ENCODE measurements at places on chromosomes 13 and 19. TPM values are rescaled to one million over a fixed set of nuclear protein-coding genes. Genes with fewer than 3 reads are reported as not detected.

- DNase-seq = no peak
Observed at GRCh38 chr13:49652355-49653305, 24.3 kb downstream of the ARL11 start.

DNA sequence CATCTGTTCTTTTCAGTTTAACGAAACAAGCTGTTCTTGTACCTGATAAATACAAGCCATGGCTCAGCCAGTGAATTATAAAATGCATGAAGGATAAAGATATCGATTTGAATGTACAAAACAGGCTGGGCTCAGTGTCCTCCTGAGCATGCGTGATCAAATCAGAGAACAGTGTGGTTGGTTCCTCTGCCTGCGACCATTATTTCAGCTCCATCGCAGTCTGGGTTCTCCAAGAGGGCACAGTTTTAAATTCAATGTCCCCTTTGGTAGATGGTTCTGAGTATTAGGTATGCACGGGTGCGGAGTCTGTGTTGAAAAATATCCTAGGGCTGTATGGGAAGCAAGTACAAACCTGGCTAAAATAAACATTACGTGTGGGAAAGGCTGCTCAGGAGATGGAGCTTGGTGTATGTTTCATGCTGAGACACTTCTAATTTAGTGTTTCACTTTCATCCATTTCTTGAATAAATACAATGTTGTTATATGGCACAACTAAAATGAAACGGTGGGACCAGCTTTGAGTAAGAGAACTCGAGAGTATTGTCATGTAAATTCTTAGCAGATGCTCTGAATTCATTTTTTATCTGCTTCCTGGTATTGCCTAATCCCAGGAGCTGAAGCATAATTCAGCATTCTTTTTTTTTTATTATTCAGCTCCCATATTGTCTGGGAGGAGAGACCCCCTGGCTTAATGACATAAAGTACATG lies 458.7 kb downstream of the MYO16 start:
- DNase-seq = no peak

GRCh38 chr13:25080773-25081172 lies 15.2 kb upstream of the PABPC3 start:
- DNase-seq = no peak

DNA sequence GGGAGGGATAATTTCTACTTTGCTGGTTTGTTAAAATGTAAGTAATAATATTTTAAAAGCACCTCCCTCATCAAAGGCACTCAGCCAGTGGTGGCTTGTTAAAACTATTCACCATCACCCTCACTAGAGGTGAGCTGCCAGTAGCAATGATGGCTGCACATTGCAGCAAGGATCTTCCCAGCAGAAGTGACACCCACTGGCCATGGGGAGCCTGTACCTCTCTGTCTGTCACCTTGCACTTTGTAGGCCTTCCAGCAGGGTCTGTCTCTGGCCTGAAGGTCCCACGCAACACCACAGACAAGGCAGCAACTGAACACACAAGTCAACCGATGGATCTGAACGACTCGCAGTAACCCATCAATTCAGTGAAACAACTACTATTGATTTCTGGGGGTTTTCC lies 47.3 kb upstream of the C13orf42 start:
- DNase-seq = no peak

DNA sequence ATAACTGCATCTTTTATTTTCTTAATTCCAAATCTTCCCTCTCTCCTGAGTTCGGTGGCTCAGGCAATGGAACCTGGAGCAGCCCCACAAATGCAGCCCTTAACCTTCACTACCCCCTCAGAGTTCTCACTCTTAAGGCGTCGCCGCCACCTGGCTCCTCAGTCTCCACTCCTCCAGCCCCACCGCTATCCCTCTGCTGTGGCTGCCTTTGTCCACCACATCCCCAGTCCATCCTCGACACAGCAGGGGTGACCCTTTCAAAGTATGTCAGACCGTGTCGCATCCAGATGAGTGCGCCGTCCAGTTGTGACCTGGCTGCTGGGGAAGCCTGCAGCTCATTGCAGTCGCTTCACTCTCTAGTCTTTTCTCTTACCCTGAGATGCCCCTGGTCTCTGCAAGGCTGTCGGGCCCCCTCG lies 1.0 kb downstream of the SPPL2B start:
- DNase-seq = no peak

DNA sequence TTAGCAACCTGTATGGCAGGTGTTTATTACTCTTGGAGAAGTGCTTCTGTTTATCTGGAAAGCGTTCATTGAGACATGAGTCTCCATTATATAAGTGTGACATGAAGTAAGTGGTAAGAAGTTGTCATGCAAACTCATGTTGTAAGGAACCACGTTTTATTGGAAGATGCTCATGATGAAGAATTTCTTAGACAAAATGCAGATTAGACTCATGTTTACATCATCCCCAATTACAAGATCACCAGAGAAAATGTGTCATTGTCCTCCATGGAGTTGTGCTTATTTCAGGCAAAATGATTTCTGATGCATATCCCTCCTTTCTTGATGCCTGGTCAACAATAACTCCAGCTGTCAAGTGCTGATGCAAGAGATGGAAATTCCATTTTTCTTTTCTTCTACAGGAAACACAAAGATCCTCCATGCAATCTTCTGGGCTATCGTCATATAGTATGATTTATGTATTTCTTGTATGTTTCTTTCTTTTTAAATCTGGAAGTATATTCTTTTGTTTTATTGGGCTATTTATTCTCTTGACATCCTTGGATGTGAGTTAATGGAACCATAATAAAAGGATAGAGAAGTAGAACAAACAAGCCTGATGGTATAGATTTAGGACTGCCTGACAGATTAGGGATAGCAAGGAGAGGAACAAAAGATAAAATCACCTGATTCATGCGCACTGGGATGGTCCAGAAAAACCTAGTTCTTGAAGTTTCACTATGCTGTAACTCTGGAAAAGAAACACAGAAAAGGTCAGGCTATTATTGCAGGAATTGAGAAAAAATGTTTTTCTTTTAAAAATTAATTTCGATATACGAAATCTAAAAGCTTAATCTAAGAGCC lies 50.7 kb upstream of the DIAPH3 start:
- DNase-seq = no peak

GRCh38 chr19:13958043-13958442 lies 5.7 kb downstream of the DCAF15 start:
- DNase-seq = no peak

DNA sequence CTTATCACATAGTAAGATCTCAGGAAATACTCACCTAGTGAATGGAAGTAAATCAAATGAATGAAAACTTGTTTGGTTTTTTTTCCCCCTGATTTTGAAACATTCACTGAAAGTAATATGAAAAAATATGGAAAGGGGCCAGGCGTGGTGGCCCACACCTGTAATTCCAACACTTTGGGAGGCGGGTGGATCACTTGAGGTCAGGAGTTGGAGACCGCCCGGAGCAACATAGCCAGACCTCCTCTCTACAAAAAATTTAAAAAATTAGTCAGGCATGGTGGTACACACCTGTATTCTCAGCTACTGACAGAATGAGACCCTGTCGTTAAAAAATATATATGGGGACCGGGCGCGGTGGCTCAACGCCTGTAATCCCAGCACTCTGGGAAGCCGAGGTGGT lies 149.6 kb downstream of the SIPA1L3 start:
- DNase-seq = no peak

- DNase-seq = no peak
Observed at GRCh38 chr19:6737873-6738786, 750 bp upstream of the GPR108 start.

- no peak for DNase-seq
Observed at GRCh38 chr13:39561971-39562370, 41.0 kb downstream of the LHFPL6 start.

DNA sequence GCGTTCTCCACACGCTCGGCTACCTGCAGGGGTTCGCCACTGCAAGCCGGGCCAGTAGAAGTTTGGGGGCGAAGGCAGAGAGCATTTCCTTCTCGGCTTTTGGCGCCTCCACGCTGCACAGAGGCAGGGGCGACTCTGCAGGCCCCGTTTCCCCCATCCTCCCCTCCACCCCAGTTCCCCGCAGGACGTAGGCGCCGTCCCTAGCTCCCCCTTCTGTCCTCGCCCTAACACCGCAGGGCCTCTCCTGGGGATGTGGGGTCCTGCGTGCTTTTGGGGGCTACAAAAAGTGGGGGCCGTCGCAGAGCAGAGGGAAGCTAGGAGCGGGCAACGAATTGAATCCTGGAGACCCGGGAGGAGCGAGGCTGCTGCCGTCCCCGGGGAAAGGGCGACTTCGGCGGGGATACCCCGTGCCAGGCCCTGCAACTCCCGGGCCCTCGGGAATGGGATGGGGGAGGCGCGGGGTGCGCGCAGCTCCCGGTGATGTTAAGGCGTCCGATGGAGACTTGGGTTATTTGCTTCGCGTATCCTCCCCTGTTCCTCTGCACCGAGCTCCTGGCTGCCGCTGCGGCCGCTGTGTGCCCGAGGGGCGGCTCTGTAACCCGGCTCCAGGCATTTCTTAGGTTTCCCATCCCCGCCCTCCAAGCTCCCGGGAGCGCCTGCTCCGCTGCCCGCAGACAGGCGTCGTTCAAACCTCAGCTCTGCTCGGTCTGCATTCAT lies 255.9 kb upstream of the SOX21 start:
- no peak for DNase-seq

DNA sequence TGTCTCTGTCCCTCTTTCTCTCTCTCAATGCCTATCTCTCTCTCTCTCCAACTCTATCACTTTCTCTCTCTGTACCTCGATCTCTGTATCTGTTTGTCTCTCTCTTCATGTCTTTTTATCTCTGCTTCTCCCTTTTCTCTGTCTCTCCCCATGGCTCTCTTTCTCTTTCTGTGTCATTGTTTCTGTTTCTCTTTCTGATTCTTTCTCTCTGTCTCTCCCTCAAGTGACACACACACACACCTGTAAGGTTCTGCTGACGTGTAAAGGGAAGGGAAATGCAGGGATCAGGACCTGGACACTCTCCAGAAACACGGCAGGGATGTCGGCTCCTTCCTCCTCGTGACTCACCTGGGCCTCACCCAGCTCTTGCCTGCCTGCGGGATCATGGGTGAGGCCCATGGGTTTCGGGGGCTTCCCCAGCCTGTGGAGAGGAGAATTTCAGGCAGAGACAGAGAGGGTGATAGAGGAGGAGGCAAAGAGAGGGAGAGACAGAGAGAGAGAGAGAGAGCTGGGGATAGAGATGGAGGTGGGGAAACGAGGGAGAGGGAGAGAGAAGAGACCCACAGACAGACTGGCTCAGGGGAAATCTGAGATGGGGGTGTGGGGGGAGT lies 5.4 kb upstream of the PLAUR start:
- no peak for DNase-seq

GRCh38 chr13:111034811-111035210 lies 80.3 kb upstream of the ARHGEF7 start:
- no peak for DNase-seq

DNA sequence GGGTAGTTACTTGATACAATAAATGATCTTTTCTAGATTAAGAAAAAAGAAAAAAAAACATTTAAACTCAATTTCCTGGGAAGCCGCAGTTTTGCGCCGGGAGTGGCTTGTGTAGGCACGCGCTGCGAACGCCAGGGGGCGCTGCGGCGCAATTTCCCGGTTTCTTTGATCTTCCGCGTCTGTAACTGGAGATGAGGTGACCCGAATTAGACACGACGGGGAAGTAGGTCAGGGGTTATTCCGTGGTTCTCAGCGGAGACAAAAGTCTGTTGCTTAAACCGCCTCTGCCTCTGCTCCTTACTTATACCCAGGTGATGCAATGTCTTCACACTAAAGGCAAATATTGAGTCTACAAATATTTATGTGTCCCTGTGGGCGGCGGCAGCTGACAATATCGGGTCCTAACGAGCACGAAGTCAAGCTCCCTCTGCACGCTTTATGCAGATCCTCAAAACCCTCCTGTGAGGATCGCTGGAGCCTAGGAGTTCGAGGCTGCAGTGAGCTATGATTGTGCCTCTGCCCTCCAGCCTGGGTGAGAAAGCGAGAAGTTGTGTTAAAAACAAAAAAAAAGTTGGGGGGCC lies 15.2 kb downstream of the STXBP2 start:
- DNase-seq = no peak

DNA sequence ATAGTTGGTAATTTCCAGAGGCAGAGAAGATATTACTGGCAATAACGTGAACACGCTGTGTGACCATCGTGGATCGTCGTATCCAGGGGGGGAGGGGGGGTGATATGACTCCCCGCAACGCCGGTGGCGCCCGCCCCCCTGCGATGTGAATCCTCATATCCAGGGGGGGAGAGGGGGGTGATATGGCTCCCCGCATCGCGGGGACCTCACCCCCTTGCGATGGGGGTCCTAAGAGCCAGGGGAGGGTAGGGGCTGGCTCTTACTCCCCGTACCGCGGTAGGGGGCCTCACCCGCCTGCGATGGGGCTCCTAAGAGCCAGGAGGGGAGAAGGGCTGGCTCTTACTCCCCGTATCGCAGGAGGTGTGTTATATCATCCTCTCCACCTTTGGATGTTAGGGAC lies 31.3 kb upstream of the RGCC start:
- no peak for DNase-seq

- no peak for DNase-seq
Observed at GRCh38 chr13:90534617-90535370, 812.7 kb upstream of the MIR17HG start.

GRCh38 chr19:7393459-7393858 lies 44.7 kb downstream of the ARHGEF18 start:
- DNase-seq = no peak

- DNase-seq = no peak
Observed at GRCh38 chr19:49155005-49155819, at the start of gene HRC. Gene HRC (minus strand): TSS chr19:49155396. CDS start chr19:49155237, 159 bp downstream.

DNA sequence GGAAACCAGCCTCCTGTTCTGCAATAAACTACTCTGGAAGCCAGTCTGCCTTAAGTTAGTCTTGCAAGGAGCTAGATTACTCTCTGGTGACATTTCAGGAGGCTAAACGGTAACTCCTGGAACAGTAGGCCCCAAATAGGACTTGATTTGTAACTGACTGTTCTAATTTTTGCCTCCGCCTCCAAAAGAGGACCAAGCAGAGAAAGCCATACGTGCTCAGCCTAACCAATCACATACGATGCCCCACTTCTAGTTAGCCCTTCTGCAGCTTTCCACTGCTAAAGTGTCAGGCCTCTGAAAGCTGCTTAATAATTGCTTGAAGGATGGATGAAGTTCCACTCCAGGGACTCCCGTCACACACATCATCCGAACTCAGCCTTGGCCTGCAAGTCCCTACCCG lies 744 bp downstream of the ZNF805 start:
- no peak for DNase-seq

GRCh38 chr13:39910041-39910440 lies 254.6 kb downstream of the COG6 start:
- no peak for DNase-seq

DNA sequence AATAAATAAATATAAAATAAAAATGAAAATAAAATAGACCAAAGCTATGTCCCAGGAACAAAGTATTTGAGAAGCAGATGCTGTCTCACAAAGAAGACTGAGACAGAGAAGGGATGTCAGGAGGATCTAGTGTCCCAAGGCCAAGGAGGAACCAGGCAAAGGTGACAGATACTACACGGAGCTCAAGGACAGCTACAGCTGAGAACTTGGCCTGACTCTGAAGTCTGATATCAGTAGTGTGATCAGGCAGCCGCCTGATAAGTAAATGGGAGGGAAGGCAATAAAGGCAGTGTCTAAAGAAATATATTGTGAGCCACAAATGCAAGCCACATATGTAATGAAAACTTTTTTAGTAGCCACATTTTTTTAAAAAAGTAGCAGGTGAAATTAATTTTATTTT lies 20.4 kb upstream of the NANOS3 start:
- no peak for DNase-seq

Gene CBLC
- total RNA-seq = 0.07 TPM

Gene TRMT1
- 39.2 TPM for total RNA-seq

Gene RASIP1
- total RNA-seq = 70.1 TPM

Gene SIGLEC14
- total RNA-seq = not detected

Gene HCN2
- total RNA-seq = 0.79 TPM

Gene CEP89
- 10.6 TPM for total RNA-seq

Gene ZNF14
- total RNA-seq = 3.7 TPM

Gene LILRB5
- total RNA-seq = not detected

Gene IL27RA
- 4.1 TPM for total RNA-seq

Gene FLT1
- 110 TPM for total RNA-seq

Gene SLC15A1
- 0.07 TPM for total RNA-seq

Gene NLRP11
- not detected for total RNA-seq

Data from pulmonary artery endothelial cell (primary cell).